ENCODE measurements at places on chromosomes 13 and 19.

DNA sequence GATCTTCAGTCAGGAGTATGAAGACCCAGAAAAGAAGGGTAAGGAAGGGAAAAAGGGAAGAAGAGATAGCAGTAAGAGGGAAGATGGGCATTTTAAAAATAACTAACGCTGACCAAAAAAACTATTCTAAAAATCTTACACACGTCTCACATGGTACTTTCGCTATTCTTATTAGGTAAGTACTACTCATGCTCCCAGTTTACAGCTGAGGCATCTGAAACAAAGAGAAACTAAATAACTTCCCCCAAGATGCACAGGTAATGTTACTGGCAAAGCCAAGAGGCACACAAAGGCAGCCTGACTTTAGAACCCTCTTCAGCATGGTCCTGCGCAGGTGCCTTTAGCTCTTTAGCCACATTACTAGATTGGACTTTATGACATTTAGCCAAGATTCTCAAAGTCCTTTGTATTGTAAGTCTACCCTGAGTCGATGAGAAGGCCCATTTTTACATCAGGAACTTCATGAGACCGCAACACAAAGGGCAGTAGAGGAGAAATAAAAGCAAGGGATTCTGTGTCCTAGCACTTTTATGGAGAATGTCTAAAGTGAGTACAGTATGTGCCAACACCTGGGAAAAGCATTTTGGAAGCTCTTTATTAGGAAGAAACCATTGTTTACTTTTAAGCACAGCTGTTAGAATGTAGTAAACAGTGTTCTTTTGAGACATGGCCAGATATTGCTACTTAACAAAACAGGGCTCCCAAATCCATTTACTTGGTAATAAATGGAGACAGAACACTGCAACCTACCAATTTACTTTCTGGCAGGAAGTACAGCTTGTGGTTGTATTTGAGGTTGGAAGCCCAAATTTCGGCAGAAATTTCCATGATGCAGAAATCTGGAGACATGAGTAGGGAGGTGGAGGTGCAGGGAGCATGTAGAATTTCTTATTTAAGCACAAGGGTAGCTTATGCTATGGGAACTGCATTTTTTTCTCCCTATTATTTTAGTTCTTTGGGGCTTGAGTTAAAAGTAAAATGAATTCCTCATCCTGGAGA, 250.7 kb downstream of the KCTD12 start:
- DNase-seq, result no peak

DNA sequence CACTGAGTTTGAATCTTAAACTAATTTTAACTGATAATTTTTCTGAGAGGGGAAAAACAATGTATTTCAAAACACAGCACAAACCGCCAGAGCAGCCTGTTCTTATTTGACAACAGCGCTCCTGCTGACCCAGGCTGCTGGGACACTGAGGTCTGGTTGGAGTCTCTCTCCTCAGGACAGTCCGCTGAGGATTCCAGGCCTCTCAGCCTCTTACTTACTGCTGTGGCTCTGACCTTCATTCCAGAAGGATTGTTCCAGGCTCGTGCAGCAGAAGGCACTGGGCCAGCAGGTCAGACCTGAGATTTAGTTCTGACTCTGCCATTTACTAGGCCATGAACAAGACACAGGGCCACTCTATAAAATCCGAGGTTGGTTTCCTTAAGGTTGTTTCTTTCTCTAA, 393.6 kb downstream of the TDRD3 start:
- DNase-seq, result no peak

DNA sequence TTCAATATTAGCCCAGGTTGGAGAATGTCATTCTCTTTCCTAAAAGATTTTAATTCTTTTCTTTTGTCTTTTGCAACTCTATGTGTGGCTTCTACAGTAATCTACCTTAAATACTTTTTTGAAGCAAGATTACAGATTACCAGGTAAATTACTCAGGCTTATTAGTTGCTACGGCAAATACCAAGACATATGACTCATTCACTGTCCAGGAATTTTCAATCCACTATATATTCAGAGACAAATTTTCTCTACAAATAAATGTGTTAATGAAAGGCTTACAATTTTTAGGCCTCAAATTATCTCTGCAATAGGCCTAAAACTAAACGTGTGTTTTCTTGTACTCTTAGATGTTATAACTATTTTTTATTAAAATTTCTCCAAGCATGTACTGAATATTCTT, 631.3 kb downstream of the DIAPH3 start:
- no peak for DNase-seq

DNA sequence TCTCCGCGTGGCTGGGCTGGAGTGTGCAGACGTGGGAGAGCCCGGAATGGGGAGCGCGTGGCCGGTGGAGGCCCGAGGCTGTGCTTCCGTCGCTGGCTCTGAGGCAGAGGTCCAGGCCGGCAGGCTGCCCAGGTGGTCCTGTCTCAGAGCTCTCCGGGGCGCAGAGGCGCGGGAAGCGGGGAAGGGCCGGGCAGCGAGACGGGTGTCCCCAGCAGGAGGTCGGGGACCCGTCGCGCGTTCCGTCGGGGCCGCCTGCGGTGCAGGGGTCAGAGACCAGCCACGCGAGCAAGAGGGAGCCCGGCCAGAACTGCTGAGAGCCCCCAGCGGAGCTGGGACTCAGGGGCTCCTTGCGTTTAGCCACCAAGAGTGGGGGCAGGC, 1.3 kb upstream of the C1QTNF9 start:
- DNase-seq, result no peak

GRCh38 chr19:38057959-38058690, 151.1 kb downstream of the SIPA1L3 start:
- DNase-seq, result peak; percentile 98

DNA sequence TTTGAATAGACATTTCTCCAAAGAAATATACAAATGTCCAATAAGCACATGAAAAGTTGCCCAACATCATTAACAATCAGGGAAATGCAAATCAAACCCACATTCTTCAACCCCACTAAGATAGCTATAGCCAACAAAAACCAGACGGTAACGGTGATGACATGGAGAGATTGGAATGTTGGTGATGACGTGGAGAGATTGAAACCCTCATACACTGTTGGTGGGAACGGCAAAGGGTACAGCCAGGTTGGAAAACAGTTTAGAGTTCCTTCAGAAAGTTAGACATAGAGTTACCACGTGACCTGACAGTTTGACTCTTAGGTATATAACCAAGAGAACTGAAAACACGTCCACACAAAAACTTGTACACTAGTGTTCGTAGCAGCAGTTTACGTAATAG, 48.1 kb downstream of the TNFRSF19 start:
- no peak for DNase-seq

DNA sequence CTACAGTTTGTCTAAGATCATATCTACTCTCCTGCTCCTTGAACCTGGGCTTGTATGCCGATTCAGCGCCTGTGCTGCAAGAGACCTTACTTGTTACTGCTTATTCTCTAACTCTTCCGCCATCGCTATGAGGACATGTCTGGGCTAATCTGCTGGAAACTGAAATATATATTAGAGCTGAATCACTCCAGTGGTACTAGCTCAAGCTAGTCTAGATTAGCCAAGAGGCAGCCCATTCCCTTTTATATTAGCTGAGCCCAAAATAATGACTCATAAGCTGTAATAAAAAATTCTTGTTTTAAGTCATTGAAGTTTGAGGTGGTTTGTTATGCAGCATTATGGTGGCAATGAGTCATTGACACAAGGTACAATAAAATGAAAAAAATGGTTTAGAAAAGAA, 52.8 kb downstream of the SLC6A16 start:
- DNase-seq, result no peak

GRCh38 chr13:100234524-100235136, 145.7 kb downstream of the PCCA start:
- no peak for DNase-seq

GRCh38 chr13:98208606-98209005, 31.5 kb upstream of the RNF113B start:
- DNase-seq, result no peak

GRCh38 chr19:37931881-37932655, 25.1 kb downstream of the SIPA1L3 start:
- DNase-seq, result peak; percentile 90

DNA sequence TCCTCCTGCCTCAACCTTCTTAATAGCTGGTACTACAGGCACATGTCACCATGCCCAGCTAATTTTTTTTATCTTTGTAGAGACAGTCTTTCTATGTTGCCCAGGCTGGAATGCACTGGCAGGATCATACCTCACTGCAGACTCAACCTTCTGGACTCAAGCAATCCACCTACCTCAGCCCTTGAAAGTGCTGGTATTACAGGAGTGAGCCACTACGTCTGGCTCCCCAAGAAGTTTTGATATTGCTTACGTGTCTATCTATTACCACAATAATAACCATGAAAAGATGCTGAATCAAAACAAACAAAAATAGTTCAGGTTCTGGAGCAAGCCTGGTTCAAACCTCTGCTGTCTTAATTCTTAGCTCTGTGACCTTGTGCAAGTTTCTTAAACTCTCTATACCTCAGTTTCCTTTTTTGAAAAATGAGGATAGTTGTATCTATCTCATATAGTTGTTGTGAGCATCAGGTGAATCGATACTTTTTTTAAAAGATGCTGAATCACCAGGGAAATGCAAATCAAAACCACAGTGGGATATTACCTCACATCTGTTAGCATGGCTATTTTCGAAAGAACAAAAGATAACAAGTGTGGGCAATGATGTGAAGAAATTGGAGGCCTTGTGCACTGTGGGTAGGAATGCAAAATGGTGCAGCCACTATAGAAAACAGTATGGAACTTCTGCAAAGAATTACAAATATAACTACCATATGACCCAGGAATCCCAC, 19.0 kb upstream of the LEUTX start:
- no peak for DNase-seq

- DNase-seq, result no peak
These were observed 318.8 kb downstream of the TEX29 start for GRCh38 chr13:111639196-111639705.

DNA sequence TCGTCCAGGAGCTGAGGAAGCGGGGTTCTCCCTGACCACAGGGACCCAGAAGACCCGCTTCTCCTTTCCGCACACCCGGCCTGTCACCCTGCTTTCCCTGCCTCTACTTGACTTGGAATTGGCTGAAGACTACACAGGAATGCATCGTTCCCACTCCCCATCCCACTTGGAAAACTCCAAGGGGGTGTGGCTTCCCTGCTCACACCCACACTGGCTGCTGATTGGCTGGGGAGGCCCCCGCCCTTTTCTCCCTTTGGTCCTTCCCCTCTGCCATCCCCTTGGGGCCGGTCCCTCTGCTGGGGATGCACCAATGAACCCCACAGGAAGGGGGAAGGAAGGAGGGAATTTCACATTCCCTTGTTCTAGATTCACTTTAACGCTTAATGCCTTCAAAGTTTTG, 18.9 kb downstream of the VASP start:
- DNase-seq, result peak; percentile 58

GRCh38 chr13:114029866-114030625, 56.2 kb upstream of the C13orf46 start:
- no peak for DNase-seq
